ENCODE measurements at places on chromosomes 2 and 18.

DNA sequence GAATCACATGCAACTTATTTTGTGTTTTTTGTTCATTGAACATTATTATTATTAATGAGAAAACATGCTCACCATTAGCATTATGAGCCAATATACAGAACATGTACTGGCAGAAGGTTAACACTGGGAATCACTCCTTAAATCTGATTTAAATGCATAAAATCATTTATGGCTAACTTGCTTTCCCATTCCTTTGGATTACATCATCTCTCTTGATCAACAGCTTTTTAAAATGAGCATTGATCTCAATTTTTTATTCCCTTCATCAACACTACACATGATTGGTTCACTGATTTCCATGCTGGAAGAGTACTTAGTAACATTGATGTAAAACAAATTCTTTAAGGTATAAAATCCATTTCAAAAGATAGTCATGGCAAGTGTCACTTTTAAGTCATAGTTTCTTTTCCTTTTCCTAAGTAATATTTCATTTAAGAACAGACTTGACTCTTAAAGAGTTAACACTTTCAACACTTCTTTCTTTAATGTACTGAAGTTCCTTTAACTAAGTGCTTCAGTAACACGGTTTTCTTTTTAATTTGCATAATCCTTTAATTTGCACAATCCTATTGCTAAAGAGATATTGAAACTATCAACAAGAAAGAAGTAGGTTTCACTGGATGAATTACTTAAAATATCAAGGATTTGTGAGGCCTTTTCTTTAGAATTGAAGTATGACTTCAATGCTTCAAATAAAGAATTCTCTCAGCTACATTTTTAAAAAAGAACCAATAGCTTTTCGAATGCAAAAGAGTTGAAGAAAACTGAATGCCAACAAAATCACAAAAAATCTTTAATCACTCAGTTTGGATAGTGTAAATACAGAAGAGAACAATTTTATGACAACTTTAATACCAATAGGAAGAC is 24.9 kb upstream of the BUB1 start:
- no peak for DNase-seq

DNA sequence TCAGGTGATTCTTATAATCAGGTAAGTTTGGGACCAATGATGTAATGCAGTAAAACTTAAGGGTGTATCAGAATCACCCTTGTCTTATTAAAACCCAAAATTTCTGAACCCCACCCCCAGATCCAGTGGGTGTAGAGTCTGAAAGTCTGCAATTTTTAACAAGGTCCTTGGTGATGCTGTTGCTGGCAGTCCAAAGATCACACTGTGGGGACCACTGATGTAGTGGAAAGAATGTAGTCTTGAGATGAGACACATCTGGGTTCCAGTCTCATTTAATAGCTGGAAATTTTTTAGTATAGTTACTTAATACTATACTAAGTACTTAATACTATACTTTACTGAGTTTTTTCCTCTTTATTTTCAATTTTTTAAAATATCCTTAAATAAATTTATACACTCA is 258.4 kb downstream of the PLCL1 start:
- DNase-seq: no peak

GRCh38 chr2:66273933-66274490 is 160.9 kb upstream of the MEIS1 start:
- no peak for DNase-seq

DNA sequence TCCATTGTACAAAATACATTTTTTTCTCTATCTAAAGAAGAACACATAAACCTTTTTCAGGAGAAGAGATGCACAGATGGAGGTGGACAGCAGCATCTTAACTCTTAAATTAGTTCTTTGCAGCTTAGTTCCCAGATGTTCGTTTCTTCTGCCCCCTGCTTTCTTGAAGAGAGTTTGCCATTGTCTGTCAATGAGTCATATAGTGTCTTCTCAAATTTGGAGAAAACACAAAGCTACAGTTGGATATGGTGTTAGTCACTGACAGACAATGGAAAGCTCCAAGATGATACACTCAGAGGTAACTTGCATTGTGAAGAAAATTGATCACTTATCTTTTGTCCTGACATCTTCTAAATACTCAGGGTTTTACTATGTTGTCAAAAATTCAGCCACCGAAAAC is 48.8 kb upstream of the TMEFF2 start:
- DNase-seq: no peak

- no peak for DNase-seq
Observed at GRCh38 chr2:197978971-197979370, 174.6 kb downstream of the PLCL1 start.

DNA sequence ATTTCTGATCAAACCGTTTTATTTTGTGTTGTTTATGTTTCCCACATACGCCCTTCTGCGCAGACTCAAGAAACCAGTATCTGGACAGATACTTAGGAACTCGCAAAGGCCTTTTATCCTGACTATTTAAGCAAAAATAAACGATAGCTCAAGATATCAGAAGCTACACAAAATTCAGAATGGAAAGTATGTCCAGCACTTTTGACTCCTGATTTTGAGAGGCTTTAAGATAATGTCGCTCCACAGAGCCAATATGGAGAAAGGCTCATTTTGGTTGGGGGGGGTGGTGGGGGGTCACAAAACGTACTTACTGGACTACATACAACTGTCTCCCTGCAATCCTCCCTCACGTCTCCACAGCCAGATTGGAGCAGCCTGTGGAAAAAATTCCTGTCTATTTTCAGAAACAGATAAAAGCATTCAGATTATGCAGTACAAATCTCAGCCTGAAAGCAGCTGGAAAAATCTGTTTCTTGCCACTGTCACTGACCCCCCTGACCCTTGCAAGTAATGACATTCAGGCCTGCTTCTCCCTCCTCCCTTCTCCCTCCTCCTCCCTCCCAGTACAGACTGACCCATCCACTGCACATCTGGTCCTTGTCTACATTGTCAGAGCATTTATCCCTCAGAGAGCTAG is 34.9 kb upstream of the LCLAT1 start:
- DNase-seq: no peak

DNA sequence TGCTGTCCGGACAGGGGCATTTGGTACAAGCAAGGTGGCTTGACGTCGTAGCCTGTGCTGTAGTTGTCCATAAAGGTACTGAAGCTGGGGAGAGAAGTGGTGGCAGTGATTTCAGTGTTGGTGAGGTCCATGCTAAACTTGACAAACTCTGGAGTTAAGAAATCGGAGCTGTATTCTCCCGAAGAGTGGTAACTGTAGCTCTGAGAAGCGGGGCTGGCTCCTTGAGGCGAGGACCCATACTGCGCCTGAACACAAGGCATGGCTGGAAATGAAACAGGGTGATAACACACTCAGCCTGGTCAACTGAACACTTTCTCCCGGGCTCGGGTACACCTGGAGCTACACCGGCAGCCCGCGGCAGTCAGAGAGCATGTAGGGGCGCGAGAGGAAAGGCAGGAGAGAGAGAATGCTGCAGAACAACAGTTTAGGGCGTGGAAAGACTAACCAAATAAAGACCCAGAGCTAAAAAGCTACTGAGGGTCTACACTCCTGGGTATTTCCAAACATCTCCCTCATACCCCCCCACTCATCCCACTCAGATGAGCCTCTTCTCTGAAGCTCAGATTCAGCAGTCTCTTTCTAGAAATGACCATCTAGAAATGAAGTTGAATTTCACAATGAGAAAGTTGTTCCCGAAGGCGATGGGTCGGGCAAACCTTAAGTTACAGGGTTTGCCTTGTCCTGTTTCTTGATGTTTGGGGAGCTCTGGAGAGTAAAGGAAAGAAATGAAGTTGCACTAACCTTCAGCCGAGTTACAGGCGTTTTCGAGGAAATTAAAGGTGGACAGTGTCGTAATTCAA is 2.4 kb downstream of the NR4A2 start:
- DNase-seq: no peak

DNA sequence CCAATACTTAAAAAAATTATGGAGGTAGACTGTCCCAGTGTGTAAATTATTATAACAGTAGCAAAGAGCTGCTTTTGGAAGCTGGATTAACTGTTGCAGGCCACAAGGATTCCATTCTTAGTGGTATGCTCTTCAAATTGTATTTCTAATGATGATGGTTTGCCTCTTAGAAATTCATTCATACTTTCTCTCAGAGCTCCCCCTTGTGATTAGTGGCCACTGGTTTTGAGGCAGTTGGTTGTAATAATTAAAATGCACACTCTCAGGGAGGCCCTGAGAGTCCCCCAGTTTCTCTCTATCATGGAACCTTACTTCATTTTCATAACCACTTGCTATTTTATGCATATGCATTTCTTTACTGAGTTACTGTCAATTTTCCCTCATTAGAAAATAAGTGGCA is 122.5 kb downstream of the PLA2R1 start:
- DNase-seq: no peak

GRCh38 chr2:144477281-144477956 is 42.5 kb downstream of the ZEB2 start:
- DNase-seq: no peak

DNA sequence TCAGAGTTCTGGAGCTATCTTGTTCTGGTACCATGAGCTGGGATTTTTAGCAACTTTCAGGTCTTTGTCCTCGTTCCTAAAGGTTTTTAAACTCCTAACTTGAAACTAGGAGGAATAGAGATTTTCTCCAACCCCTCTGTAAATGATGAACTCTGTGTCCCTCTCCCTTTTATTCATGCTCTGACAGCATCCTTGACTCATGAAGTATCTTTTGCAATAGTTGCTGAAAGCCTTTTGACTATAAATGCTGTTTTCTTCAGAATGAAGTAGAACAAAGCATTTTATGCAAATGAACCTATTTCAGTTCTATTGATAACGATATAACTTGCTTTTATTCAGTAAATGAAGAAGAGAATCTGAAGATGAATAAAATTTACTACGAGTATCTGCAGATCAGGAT is 17.0 kb upstream of the MAPRE2 start:
- no peak for DNase-seq

GRCh38 chr18:59455728-59456276 is 96.7 kb upstream of the LMAN1 start:
- no peak for DNase-seq

DNA sequence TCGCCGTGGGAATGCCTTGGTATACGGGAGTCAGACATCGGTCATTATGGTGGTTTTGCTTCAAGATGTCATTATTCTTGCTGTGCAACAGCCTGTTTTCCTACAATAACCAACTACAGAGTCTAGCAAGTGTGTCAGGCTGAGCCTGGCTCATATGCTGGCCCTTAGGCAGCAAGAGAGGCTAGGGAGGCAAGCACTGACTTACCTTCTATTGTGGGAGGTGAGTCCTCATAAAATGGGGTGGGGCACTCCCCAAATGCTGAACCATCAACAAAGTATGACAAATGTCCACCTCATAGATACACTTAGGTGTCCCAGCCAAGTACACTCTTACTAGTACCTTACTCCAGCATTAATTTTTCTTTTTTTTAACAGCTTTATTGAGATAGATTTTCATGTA is 77.0 kb upstream of the ATL2 start:
- DNase-seq: no peak

- DNase-seq: no peak
Observed at GRCh38 chr2:217680381-217680780, 322.4 kb downstream of the TNS1 start.

DNA sequence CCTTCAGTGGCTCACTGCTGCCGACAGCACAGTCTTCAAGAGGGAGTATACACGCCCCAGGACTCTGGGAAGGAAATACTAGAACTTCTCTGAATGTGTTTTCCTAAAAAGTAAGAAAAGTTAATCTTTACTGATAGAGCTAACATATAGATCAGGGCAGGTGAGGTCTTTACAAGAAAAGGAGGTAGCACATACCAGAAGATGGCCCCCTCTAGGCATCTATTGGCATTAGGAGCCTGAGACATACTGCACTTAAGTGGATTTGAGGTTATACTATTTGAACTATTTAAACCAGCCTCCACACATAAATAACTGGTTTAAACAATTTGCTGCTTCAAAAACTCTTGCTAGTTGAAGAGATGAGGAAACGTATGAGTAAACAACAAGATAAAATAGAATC is 406.1 kb downstream of the SETBP1 start:
- no peak for DNase-seq

DNA sequence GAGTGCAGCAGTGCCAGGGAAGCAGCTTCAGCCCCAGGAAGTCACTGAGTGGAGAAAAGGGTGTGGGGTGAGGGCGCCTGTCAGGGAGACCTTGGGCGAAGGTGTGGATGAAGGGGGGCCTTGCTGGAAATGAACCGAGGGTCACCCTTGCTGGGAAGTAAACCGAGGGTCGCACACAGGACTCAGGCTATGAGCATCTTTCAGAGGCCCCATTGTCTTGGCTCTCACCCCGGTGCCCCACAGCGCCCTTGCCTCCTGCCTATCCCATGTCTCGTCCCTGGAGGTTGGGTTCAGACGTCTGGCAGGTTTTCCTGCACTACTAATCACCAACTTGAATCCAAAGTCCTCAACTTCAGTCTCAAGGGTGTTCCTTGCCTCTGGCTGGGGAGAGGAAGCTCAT is 122.8 kb upstream of the PXDN start:
- no peak for DNase-seq

DNA sequence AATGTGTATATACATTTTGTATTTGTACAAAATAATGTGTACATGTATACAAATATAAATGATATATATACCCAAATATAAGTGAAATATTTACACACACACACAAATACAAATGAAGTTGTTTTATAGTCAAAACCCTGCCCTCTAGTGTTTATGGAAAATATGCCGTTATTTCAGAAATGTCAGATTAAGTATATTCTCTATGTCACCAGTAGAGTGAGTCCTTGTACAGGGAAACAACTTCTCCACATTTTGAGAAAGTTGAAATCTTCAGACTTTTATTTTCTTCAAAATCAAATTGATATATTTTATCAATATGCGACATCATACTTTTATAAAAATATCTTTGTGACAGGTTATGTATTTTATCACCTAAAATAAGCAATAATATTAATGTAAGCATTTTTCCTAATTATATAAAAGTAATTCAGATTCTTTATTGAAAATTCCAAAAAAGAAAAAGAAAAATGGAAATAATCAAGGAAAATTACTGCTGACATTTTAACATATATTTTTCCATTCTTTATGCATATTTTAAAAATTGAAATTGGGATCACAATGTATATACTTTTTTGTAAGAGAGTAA is 22.4 kb downstream of the ARL6IP6 start:
- no peak for DNase-seq
